H9 (cell line): ENCODE measurements at places on chromosomes 2 and 18.
A peak's percentile ranks its signal among the peaks of the same experiment; 100 is the strongest.

- peaks cover 11% of the 10 kb centered on the region; the same call in 1 of the 2 replicates for H3K4me1 ChIP-seq
- DNase-seq = no peak
- no peaks in the 10 kb centered on the region for H3K27me3 ChIP-seq
- no peak overlapping the region for H3K4me3 ChIP-seq
- H3K36me3 ChIP-seq = no peaks in the 10 kb centered on the region
- H3K27ac ChIP-seq = no peak overlapping the region
Measured at GRCh38 chr18:36532394-36532793, 234.9 kb downstream of the FHOD3 start.

- H3K36me3 ChIP-seq = peaks cover 38% of the 10 kb centered on the region
- DNase-seq = no peak
- 0 out of 3 replicates have a peak overlapping the region, but pooled peaks have one; percentile 33 for H3K4me3 ChIP-seq
- no peaks in the 10 kb centered on the region for H3K27me3 ChIP-seq
- H3K4me1 ChIP-seq = peaks cover 9% of the 10 kb centered on the region
Measured at GRCh38 chr18:74114116-74114515, 33.5 kb downstream of the FBXO15 start.

DNA sequence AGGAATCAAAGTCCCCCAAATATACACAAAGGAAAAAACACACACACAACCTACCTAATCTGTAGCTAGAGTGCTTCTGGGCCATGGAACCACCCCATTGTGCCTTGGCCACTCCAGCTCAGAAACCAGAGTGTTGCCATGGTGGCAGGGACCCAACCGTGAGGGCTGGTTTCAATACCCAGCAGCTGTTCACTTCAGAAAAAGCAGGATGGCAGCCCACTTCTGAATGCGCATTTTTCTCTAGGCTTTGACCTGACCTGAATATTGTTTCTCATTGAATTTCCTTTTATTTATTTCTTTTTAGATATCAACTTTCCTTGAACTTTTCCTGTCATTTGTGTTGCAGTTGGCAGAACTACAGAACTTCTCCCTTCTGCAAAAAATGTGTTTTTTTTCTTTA, 43.0 kb upstream of the EHBP1 start:
- DNase-seq = no peak
- no peaks in the 10 kb centered on the region for H3K36me3 ChIP-seq
- H3K27me3 ChIP-seq = no peaks in the 10 kb centered on the region
- peaks cover 3% of the 10 kb centered on the region; the same call in 1 of the 2 replicates for H3K4me1 ChIP-seq

DNA sequence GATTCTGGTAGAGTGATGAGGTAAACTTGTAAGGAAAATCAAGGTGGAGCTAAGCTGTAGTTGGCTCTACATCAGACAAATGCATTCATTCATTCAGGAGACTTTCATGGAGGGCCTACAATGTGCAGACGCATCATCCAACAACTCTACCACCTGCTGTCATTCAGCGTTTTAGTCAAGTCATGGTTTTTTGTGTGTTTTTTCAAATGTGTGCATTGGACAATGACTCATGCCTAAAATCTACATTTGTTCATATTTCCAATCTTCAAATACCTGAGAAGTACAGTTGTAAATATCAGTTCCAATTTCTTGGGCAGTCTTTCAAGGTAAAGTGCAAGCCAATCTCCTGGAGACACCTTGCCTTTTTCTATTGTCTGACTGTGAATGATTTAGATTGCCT, 108.0 kb upstream of the LGALSL start:
- no peaks in the 10 kb centered on the region for H3K4me1 ChIP-seq
- no peak for DNase-seq
- no peak overlapping the region for H3K27ac ChIP-seq
- no peaks in the 10 kb centered on the region for H3K36me3 ChIP-seq
- no peak overlapping the region for H3K4me3 ChIP-seq
- no peaks in the 10 kb centered on the region for H3K27me3 ChIP-seq

GRCh38 chr18:42261731-42262130, 306.7 kb downstream of the PIK3C3 start:
- DNase-seq = no peak
- H3K4me3 ChIP-seq = no peak overlapping the region
- H3K27ac ChIP-seq = no peak overlapping the region
- H3K27me3 ChIP-seq = no peaks in the 10 kb centered on the region
- no peaks in the 10 kb centered on the region for H3K4me1 ChIP-seq
- no peaks in the 10 kb centered on the region for H3K36me3 ChIP-seq

DNA sequence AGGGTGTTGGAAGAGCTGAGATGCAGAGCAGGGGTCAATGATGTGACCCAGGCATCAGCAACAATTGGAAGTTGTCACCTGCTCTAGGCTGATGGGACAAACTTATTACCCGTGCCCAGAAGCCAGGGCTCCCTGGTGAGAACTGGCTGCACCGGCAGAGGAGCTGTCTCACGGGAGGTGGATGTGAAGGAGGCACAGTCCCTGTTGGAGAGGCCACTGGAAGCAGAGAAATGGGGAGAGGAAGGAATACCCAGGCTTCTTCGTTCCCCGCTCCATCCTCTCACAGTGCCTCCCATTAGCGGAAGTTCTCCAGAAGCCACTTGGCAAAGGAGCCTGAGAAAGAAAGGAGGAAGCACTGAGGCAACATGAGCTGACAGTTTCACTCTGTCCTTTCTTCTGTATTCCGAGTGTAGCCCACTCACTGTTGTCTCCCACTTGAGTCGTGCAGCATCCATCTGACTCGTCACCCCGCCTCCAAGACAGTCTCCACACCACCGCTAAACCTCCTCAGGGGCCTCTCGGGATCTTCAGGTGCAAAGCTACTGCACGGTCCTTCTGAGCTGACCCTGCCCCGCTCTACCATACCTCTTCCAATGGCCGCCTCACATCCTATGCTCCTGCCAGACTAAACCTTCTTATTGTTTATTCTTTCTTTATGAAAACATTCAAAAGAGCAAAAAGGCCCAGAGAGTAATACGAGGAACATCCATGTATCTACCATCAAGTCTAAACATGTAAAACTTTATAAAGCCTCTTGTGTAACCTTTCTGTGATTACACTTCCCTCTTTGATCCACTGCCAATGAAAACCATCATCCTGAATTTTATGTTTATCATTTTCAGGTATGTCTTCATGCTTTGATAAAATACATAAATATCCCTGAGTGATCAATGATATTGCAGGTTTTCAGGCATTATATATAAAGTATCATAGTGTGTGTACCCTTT, 19.1 kb upstream of the AFTPH start:
- H3K4me3 ChIP-seq = no peak overlapping the region
- H3K27me3 ChIP-seq = no peaks in the 10 kb centered on the region
- H3K4me1 ChIP-seq = no peaks in the 10 kb centered on the region
- no peak overlapping the region for H3K27ac ChIP-seq
- DNase-seq = no peak

- peaks cover 7% of the 10 kb centered on the region for H3K36me3 ChIP-seq
- no peak overlapping the region for H3K4me3 ChIP-seq
- no peak for DNase-seq
- H3K4me1 ChIP-seq = no peaks in the 10 kb centered on the region
- H3K27me3 ChIP-seq = no peaks in the 10 kb centered on the region
- no peak overlapping the region for H3K27ac ChIP-seq
Measured at GRCh38 chr2:193141-193671, 70.6 kb downstream of the SH3YL1 start.

DNA sequence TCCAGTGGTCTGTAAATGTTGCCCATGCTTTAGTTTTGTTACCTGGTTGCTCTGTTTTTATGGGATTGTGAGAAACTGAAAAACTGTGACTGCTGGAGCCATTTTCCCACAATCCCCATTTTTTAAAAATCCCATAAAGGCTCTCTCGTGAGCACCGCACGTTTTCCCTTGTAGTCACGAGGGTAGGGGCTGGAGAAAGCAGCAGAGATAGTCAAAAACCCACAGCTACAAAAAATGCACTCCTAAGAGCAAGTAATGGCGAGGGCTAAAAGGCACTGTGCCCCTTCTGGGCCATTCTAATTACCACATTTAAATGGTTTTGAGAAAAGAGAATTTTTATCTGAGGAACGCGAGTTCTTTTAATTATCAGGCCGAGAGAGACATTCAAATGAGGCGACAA, 1.8 kb upstream of the CTDP1 start:
- no peaks in the 10 kb centered on the region for H3K27me3 ChIP-seq
- DNase-seq = no peak
- H3K27ac ChIP-seq = no peak overlapping the region

GRCh38 chr2:238040918-238041317, 19.9 kb upstream of the SCLY start:
- no peak for DNase-seq
- no peak overlapping the region for H3K27ac ChIP-seq
- H3K4me3 ChIP-seq = no peak overlapping the region; the same call in 2 of the 3 replicates
- no peaks in the 10 kb centered on the region for H3K27me3 ChIP-seq
- no peaks in the 10 kb centered on the region for H3K4me1 ChIP-seq

DNA sequence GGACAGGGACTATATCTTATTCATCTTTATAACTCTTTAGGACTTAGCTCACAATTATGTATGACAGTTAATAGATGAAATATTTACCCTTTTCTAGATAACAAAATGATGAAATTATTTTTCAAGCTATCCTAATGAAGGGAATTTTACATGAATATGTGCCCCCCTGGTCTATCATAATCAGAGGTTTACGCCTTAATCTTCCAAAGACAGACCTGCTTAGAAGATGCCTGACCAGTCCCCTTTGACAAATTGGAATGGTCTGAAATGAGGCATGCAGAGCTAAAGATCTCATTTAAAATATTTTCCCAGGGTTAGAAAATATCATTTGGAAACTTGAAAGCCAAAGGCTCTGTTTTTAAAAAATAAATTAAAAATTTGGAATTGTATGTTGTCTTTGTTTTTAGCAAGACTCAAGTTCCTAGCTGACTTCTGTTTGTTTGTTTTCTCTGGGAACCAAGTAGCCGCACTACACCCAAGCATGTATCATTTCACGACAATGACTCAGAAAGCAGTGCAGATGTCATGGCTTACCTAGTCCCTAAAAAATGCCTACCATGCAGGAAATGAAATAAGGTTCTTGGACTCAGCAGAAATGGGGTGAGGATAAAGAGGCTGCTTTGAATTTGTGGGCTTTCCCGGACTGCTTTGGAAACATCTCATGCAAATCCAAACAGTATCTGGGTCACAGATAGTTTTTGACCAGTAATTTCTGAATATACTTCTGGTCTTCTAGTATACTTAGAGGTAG, 162.1 kb downstream of the ZEB2 start:
- H3K27ac ChIP-seq = no peak overlapping the region
- H3K4me1 ChIP-seq = peaks cover 2% of the 10 kb centered on the region; the same call in 1 of the 2 replicates
- DNase-seq = no peak
- H3K36me3 ChIP-seq = no peaks in the 10 kb centered on the region
- H3K4me3 ChIP-seq = no peak overlapping the region
